ENCODE measurements at places on chromosomes 12 and 14. TPM values are rescaled to one million over a fixed set of nuclear protein-coding genes. Genes with fewer than 3 reads are reported as not detected.
A peak's percentile ranks its signal among the peaks of the same experiment; 100 is the strongest.

The SLC2A14 gene
- total RNA-seq = 8.0 TPM

The LAG3 gene
- total RNA-seq = 172 TPM

The LUM gene
- not detected for total RNA-seq

The TMEM119 gene
- 0.24 TPM for total RNA-seq

The SCN8A gene
- total RNA-seq = 0.51 TPM

- DNase-seq = peak; percentile 47
Observed at GRCh38 chr12:22333713-22334409, 646 bp downstream of the ST8SIA1 start.

DNA sequence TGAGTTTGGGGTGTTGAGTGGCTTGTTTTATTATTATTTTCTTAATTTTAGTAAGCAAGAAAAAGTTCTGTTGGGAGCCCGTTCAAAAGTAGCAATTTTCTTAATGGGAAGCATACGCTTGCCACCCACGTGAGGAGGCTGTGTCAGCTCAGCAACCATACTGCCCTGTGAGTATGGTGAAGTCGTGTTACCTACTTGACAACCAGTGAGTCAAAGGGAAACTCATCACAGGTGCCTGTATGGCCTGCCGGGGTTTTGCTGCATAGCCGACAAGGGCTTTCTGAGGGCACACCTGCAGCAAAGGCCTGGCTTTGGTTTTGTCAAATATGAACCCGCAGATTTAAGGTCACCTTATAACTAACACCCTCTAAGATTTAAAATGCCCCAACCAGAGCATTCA lies 31.1 kb downstream of the PITPNM2 start:
- DNase-seq = peak; percentile 71

- no peak for DNase-seq
Observed at GRCh38 chr14:74400031-74400685, 25.9 kb downstream of the SYNDIG1L start.

Measured in activated CD4-positive, alpha-beta memory T cell treated with anti-CD3 and anti-CD28 coated beads for 36 hours (primary cell).